Activated CD4-positive, CD25-positive, alpha-beta regulatory T cell treated with anti-CD3 and anti-CD28 coated beads, Interleukin-2, amount 50 U/mL, for 72 hours (primary cell): ENCODE measurements at places on chromosomes 3 and 15.

DNA sequence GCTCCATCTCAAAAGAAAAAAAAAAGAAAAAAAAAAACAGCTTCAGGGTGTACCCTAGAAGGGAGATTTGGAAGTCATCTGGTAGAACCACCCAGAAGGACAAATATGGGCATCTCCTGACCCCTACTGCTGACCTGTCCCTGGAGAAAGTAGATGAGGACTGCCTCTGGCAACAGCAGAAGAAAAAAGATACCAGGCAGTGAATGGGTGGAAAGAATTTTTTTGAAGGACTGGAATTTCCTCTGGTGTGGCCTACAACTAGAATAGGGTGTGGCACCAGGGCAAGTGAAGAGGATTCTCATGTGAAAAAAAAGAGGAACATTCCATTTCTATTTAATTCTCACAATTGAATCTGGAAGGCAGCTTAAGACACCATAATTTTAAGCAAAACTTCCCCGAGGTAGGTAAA is 3.1 kb downstream of the ANXA2 start:
- no peak for DNase-seq

DNA sequence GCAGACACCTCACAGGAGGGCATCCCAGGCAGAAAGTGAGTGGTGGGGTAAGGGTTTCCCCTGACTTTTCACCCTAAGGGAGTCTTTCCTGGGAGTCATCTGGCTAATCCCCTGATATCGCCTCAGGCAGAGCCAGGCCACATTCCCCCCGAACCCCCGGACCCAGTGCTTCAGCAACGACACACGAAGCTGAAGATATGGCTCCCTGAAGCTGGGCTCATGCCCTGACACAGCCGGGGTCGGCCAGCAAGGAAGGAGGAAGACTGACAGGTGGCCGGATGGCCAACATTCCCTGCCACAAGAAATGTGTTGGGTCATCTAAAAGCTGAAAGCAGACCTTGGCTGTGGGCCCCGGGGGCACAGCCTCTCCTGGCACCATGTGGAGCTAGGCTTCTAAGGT is 14.4 kb downstream of the CHST13 start:
- DNase-seq: no peak

- no peak for DNase-seq
Measured at GRCh38 chr3:119329551-119329950, 35.4 kb downstream of the ARHGAP31 start.

DNA sequence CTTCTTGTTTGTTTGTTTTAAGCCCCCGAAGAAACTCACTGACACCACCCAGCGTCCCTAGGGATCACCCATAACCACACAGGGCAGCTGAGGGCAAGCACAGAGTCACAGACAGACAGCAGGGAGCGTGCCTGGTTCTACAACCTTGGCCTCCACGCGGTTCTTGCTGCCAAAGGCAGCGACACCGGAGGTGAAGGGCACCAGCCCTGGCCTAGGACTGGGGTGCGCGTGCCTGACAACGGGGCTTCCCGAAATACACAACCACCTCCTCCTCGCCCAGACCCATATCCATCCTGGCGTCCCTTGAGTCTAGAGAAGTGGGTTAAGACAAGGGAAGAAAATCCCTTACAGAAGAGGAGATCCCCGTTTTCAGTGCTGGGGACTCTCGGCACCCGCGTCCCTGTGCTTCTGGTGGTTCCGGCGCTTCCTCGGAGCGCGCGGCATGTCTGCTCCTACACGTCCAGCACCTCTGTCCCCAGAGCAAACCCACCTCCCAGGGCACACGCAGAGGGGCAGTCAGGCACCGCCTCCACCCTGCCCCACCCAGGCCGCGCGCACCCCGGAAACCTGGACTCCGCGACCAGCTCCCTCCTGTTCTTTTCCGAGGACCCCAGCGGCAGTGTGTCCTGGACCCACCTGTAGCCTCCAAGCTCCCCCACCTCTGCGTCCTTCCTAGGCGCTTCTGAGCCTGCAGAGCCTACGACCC is 911 bp downstream of the RFTN1 start:
- DNase-seq: peak; percentile 70

DNA sequence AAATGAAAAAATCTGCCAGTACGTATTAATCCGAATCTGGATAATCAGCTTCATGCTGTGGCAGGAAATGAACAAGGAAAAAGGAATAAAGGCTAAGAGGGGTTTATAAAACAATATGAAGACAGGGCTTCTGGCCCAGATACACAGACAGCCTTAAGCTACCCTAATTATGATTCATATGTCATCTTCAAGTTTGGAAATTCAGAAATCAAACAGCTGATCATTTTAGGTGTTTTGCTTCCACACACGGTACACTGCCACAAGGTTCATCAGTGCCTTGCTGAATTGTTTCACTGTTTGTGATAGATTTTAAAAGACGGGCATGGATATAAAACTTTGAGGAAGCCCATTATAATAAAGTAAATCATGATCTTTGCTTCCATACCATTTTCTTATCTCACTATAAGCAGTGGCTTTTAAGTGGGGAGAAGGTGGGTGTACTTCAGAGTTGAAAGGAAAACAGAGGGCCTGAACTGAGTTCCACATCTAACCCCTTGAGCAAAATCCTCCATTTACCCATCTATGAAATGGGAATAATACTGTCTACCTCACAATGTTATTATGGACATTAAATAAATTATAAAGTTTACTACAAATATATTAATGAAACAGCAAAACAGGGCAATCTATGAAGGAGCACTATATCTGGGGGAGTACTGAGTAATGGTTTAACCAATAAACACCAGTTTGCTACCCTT is 15.7 kb downstream of the GTPBP8 start:
- DNase-seq: no peak

DNA sequence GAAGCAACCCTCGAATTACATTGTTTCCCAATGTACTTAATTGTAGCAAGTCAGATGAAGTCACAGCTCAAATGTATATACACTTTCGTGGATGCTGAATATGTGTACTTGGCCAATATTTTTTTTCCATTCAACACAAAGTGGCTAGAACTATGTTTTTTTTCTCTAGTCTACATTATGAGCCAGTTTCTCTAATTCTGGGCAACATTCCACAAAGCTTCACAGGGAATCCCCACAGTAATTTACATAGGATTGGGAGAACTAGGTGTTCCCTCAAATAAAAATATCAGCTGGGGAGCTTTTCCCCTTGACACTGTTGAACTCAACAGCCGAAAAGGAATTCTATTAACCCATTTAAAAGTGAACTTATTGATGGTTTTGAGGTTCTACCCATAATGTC is 493.1 kb downstream of the MECOM start:
- no peak for DNase-seq

- DNase-seq: no peak
Measured at GRCh38 chr15:101314336-101315125, 19.5 kb upstream of the SNRPA1 start.

DNA sequence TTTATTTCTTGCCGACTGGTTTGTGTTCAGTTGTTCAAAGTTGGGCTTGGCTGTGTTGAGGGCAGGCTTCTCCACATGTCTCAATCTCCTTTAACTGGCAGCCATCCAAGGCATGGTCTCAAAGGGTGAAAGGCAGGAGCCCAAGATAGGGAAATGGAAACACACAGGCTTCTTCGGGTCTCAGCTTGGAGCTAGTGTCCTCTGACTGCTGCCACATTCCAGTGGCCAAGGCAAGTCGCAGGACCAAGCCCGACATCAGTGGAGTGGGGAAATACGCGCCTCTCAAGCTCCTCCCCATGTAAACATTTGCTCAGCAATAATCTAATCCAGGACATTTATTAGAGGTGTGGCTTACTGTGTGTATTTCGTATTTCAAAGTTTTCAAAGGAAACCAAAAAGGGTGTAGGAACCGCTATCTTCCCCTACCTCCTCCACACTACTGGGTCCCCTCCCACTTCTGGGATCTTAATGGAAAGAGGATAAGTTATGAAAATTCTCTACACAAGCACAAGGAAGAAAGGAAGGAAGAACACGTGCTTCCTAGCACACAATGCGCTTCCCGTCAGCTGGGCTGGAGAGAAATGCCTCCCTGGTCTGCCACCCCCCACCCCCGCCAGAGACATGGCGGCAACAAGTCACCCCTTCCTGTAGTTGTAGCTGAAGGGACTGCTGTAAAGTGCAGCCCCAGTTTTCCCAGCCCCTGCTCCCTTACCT is 181.7 kb downstream of the FAM43A start:
- no peak for DNase-seq

- no peak for DNase-seq
Measured at GRCh38 chr3:66098436-66098835, 59.7 kb upstream of the MAGI1 start.

DNA sequence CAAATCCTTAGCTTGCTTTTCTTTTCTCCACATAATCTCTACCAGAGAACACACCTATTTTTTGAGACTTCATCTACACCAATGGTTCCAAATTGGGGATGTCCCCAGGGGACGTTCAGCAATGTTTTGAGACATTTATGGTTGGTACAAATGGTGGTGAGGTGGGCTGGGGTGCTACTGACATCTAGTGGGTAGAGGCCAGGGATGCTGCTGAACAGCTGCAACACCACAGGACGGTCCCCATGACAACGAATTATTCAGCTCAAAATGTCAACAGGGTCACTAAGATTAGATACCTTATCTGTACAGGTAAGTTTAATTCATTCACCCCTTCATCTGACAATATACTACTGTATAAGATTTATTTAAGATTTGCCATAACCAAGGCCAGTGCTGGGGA is 14.4 kb downstream of the GK5 start:
- no peak for DNase-seq

GRCh38 chr3:7934362-7934761 is 567.3 kb upstream of the LMCD1 start:
- DNase-seq: no peak

GRCh38 chr3:169759256-169759655 is 5.6 kb downstream of the TERC start:
- no peak for DNase-seq

GRCh38 chr3:108973019-108973418 is 19.3 kb upstream of the GUCA1C start:
- no peak for DNase-seq

- DNase-seq: no peak
Measured at GRCh38 chr15:94387849-94388441, 156.6 kb downstream of the MCTP2 start.

DNA sequence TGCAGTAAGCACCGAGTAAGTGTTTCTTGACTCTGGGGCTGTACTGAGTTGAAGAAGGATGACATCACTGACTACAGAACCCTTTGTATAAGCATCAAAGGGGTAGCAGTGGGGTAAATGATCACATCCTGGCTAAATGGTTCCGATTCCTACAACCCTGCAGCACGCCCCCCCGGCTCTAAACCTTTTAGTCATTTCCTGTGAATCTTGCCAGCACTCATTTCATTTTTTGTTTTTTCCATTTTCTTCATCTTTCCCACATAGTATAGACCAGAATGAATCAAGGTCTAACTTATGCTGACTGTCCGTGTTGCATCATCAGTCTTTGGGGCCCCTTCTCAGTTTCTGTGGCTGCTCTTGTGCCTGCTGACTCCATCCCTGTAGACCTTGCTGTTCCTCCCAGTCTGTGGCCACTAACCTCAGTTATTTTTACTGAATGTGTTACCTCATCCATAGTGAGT is 383.1 kb upstream of the TPRG1 start:
- DNase-seq: peak; percentile 49

DNA sequence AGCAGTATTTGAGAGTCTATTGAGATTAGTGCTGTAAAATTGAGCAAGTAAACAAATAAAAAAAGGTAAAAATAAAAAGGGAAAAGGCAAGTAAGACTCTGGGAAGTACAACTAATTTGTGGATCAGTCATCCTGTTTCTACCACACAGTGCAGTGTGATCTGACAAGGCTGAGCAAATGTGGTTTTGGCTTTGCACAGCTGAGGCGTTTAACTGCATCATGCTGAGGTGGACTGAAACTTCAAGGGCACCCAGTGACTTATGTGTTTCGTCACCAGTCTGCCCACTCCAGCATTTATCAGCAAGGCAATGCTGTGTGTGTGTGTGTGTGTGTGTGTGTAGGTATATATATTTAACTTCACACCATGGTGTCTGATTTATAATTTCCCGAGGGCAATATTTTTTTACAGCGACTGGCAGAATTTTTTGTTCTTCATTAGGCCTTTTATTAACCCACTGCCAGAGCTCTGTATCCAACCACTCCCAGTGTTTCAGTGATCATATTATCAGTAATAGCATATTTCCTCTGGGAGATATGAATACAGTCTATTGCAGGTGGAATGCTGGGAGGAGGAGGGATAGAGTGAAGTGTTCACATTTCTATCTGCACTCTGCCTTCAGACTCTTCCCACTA is 131.5 kb upstream of the SATB1 start:
- peak; percentile 48 for DNase-seq

DNA sequence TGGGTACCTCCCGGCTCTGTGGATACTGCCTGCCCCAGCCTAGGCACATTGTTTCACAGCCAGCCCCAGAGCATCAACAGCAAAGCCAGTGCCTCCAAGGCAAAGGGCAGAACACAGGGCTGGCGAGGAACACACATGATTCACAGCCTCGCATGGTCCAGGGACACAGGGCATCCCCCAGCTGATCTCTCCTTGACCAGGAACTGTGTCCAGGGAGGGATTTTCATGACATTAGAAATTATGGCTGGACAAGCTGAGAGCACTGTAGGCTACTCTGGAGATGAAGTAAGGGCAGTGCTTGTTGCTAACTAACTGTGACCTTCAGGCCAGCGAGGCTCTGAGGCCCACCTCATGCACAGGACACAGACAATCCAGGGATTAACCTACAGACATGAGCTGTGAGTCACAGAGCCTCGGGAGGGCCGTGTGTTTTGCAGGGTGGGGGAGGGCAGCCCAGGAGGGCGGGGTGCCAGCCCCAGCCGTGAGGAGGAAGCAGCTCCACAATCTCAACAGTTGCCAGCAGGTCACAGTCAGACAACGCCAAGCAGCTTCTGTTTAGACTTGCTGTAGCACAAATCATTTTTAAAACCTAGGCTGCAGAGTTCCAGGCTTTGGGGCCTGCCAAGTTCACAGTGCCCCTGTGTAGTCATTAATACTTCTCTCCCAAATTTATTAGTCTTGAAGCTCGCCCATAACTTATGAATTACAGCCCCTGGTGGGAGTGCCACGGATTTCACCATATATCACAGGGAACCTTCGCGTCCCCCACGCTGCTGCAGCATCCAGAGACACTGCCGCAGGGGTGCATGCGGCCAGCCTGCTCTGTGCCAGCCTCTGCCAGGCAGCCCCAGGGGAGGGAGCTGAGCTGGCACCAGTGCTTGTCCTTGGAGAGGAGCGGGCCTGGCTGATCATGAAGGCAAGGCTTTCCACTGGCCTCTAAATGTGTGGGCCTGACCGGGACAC is 114.7 kb downstream of the ETFA start:
- no peak for DNase-seq

DNA sequence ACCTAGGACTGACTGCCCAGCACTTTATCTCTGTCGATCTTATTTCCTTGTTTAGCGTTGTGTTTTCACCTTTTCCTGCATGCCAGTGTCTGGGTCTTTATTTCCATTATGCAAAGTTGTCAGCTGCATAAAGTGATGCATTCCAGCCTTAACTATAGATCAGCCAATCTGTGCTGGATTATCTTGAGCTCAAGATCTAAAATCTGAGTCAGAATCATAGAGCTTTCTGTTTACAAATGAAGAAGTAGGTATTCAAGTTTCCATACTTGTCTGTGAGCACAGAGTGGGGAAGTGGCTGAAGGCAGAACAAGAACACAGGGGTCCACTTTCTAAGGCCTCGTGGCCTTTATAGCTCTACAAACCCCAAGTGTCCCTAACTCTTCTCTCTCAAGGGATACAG is 82.4 kb upstream of the PLCL2 start:
- DNase-seq: no peak
